ENCODE measurements at places on chromosomes 7 and 10. TPM values are rescaled to one million over a fixed set of nuclear protein-coding genes. Genes with fewer than 3 reads are reported as not detected.

ACSL5 gene
- total RNA-seq, result 0.39 TPM

VAX1 gene
- 1.2 TPM for total RNA-seq

HPS1 gene
- total RNA-seq, result 30.4 TPM

PNLIPRP3 gene
- 0.03 TPM for total RNA-seq

LLCFC1 gene
- not detected for total RNA-seq

NXPH1 gene
- total RNA-seq, result not detected

UBE2D4 gene
- total RNA-seq, result 11.5 TPM

DMBT1 gene
- 0.25 TPM for total RNA-seq

NUDT13 gene
- total RNA-seq, result 2.6 TPM

THNSL1 gene
- total RNA-seq, result 3.5 TPM

SPAM1 gene
- total RNA-seq, result not detected

HOXA2 gene
- total RNA-seq, result 0.85 TPM

NPFFR1 gene
- total RNA-seq, result under 0.01 TPM

SLC13A1 gene
- not detected for total RNA-seq

PAX4 gene
- total RNA-seq, result not detected

All from A549 treated with AZD2906 at 1 μM for 4 hours (cell line).